ENCODE measurements at places on chromosomes 5 and 9. TPM values are rescaled to one million over a fixed set of nuclear protein-coding genes. Genes with fewer than 3 reads are reported as not detected.

GRCh38 chr9:88387552-88388202 lies 567 bp upstream of the SPIN1 start:
- peak; percentile 80 for DNase-seq

- no peak for DNase-seq
These were observed 27.4 kb downstream of the BARHL1 start for GRCh38 chr9:132609829-132610228.

DNA sequence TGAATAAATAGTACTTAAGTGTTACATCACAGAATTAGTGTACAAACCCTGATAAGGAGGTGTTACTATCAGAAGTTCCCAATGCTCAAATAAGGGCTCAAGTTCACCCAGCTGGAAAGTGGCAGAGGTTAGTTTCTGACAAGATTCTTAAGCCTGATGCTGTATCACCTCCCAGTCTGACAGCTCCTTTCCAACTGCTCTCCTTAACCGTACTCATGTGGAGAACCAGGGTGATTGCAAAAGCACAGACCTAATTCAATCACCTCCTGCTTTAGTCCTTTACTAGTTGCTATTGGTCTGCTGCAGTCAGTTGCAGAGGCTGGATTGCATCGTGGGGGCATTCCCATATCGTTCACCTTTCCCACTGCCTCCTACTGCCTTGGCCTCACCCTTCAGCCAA lies 100.4 kb upstream of the ZNF618 start:
- no peak for DNase-seq

DNA sequence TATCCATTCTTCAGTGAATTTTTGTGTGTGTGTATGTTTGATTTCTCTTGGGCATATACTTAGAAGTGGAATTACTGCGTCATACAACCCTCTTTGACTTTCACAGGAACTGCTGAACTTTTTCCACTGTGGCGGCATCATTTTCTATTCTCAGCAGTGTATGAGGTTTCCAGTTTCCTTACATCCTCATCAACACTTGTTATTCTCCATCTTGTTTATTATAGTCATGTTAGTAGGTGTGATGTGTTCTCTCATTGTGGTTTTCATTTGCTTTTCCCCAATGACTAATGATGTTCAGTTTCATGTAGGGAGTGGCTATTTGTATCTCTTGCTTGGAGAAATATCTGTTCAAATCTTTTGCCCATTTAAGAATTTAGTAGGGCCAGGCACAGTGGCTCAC lies 2.6 kb downstream of the ZNF79 start:
- peak; percentile 54 for DNase-seq

- no peak for DNase-seq
These were observed 76.0 kb downstream of the CEMIP2 start for GRCh38 chr9:71692337-71692736.

- no peak for DNase-seq
These were observed 30.5 kb downstream of the USP20 start for GRCh38 chr9:129865668-129866320.

DNA sequence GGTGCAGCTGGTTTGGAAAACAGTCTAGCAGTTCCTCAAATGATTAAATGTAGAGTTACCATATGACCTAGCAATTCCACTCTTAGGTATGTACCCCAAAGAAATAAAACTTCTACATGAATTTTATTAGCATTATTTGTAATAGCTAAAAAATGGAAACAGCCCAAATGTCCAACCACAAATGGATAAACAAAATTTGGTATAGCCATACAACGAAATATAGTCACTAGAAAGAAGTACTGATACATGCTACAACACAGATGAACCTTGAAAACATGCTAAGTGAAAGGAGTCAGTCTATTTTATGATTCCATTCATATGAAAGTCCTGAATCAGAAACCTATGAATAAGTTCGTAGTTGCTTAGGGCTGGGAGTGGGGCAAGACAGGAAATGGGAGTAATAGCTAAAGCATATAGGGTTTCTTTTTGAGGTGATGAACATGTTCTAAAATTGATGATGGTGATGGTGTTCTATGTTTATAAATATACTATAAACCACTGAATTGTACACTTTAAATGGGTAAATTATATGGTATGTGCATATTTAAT lies 6.3 kb downstream of the GDF9 start:
- DNase-seq: no peak

The FKTN gene
- total RNA-seq: 13.9 TPM

The CIZ1 gene
- 156 TPM for total RNA-seq

The HTR1A gene
- total RNA-seq: not detected

The PCDHB7 gene
- not detected for total RNA-seq

GRCh38 chr9:132182314-132183091 lies 20.6 kb downstream of the NTNG2 start:
- no peak for DNase-seq

DNA sequence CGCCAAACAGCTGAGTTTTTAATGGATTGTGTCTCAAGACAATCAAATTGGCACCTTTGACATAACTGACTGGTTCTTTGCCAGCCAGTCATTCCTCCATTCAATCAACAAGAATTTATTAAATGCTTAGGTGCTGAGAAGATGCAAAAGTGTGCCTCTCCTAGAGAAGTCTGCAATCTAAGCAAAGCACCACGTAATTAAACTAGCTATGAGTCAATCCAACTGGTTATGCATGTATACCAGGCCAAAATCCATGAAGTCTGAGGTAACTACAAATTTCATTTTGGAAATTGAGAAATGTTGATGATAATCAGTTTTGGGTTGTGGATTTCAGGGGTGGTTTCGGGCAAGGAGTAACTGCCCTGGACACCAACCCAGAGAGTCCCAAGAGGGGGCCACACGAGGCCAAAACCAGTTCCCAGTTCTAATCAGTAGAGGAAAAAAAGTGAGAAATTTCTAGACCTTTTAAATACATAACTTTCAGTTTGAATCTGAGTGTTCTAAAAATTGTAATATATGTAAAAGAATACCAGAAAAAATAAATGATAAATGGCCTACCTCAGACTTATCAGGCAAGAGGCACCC lies 92.6 kb downstream of the EFNA5 start:
- DNase-seq: no peak

DNA sequence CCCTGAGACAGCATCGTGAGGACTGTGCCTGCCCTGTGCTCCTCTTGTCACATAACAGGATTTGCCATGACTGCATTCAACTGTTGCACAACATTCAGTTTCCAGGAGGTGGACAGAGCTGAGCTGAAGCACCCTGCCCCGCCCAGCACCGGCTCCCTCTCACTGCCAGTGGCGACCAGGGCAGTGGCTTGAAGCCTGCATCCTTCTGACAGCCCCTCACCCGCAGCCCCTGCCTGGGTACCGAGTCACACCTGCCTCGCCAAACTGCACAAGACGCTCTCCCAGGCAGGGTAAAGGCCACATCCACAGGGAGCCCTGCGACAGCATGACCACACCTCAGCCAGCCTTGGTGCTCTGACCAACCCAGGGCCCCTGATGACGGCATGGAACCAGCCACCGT lies 59.9 kb upstream of the ZNF354A start:
- DNase-seq: no peak

The ARID3C gene
- not detected for total RNA-seq

DNA sequence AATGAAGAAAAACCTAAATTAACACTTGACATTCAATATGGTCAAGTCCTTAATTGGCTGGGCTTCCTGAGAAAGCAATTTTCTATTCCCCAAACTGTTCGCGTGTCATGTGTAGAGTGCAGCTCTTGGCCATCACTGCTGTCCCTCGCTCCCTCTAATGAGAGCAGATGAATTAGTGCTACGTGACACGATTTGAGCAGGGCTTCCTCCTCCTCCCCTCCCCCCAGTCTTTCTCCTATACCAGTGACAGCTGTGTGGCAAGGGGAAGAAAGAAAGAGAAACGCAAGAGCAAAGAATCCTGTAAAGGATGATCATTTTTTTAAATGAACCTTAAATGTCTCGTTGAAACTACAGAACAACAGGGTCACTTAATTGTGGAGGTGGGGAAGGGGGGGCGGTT lies 159.6 kb downstream of the BNC2 start:
- no peak for DNase-seq

DNA sequence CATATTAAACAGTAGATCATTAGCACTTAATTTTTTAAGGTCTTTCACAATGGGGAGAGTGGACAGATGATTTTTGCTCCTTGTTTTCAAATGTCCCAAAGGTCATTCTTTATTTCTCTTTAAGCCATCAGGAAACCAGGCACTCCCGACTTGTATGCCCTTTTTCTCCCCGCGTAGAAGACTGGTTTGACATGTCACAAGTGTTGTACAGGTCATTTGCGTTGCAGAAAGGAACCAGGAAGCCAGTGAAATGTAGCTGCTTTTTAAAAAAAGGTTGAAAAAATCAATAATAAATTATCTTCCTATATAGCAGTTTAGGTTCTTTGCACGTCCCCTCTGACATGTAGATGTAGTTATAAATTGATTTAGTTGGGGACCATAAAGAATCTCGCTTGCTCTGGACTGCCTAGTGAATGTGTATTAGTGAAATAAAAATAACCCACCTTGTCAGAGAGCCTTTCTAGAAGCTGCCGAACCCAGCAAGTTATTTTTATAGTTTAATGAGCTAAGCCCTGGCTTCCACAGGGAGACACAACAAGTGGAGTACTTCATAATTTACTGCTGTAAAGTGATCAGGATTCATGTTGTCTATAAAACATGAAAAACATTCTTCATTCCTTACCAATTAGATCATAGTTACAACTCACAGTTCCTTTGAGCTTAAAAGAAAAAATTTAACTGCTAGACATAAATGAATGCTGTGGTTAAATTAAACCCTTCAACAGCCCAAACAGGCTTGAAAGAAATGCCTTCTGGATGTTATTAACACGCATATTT lies 404.6 kb downstream of the CSNK1G3 start:
- DNase-seq: no peak

The DHFR gene
- total RNA-seq: 18.5 TPM

DNA sequence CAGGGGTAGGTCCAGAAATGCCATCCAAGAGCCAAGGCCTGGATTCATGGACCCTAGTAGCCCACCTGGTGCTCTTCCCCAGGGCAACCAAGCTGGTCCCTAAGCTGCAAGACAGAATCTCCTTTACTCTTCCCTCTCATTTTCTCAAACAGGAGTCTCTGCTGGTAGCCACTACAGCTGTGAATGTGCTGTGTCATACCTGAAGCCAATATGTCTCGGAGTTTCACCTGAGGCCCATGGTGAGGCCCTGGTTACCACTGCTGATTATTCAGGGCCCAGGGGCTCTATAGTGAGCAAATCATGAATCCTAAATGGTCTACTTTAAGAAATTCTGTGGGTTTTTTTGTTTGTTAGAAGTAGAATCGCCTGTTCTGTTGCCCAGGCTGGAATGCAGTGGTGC lies 15.9 kb downstream of the CDK7 start:
- DNase-seq: no peak

GRCh38 chr5:142725231-142726187 lies 39.6 kb upstream of the FGF1 start:
- DNase-seq: no peak

DNA sequence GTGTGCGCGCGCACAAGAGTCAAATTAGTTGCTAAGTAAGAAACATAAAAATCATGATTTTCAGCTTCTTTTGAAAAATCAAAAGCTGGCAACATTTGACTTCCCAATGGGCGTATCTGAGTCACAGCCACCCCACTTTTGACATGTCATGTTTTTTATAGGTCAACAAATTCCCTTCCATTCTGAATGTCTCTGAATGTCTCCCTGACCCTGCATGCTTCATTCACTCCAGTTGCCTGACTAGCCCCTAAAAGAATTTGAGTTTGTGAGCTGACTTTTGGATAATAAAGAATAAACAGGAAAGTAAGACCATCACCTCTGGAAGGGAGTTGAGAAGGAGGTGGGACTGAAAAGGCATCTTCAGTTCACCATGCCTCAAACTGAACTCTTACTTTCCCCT lies 20.2 kb upstream of the GLIS3 start:
- DNase-seq: no peak

DNA sequence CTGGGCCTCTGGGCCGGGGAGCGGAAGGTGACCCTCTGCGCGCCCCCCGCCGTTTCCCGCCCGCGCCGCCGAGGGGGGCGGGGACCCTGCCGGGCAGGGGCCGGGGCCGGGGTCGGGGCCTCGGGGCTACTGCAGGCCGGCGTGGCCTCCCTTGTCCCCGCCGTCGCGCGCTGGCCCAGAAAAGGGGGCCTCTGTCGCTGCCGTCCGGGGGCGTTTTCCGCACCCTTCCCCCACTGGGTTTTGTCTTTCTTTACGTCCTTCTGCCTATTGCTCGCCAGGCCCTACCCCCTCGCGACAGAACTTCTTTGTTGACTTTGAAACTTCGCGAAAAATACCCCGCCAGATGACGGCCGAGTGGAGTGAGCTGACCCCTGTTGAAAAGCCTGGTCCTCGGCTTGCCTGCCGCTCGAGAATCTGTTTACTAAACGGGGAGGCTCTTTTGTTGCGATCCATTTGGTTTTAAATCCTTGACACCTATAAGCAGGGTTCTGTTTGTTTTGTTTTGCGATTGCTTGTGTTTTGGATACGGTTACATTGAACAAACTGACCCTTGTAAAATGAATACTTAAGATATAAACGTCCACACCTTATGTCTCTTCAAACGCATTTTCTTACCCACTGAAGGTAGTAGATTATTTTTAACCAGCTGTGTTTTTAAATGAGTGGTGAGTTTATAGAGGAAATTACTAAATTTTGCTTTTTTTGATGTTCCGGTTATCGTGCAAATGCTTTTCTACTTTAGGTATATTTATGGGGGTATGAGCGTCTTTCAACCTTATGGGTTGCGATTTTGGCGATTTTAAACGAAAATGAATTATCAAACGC lies 765 bp downstream of the MARCHF6 start:
- peak; percentile 47 for DNase-seq

DNA sequence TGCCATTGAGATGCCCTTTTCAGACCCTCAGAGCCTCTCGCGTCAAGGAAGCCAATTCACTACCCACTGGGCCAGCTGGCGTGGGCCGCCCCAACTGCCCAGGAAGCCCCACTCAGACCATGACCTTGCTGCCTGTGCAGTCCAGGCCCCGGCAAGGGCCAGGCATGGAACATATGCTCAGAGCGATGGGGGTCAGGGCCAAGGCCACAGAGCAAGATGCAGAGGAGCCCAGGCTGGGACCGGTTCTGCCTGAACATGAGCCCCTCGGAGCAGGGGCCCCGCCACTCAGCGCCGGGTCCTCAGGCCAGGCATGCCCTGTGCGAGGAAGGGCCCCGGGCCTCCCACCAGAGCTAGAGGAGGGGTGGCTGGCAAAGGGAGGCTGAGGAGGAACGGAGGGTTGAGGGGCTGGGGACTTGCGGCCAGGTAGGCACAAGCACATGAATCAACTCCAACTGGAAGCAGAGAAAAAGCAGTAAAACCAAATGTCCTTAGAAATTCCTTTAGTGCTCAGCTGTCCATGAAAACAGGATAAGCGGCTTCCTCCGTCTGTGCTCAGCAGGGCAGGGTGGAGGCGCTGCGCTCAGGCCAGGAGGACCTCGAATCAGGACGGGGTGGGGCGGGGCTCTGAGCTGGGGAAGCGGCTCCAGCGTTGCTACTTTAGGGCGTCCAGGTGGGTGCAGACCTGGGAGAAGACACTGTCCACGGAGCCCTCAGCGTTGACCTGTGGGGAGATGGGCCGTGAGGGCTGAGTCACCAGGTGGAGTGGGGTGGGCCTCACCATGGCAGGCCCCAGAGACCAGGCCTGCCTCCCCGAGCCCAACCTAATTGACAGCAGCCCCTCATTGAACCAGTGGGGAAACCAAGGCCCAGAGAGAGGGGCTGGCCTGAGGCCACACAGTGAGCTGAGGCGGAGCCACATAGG lies 9.9 kb downstream of the AK1 start:
- DNase-seq: no peak
